ENCODE measurements at places on chromosomes 4 and X.

DNA sequence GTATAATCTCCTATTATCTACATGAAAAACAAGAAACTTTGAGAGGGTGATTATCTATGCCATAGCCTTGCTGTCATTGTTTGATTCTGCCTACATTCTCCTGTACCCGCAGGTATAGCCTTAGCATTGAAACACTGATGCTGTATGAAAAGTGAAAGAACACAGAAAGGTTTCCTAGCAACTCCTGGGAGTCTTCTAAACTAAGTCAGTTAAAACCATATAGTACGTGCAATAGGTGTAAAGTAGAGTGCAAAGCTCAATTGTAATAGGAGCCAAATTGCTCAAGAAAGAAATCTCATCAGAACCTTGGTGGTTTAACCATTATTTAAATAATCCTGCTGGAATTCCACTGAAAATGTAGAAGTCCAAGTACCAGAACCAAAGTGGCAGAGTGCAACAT is 489.7 kb downstream of the PCDH10 start:
- DNase-seq = no peak

GRCh38 chrX:150213481-150214030 is 149.6 kb upstream of the MAMLD1 start:
- no peak for DNase-seq

DNA sequence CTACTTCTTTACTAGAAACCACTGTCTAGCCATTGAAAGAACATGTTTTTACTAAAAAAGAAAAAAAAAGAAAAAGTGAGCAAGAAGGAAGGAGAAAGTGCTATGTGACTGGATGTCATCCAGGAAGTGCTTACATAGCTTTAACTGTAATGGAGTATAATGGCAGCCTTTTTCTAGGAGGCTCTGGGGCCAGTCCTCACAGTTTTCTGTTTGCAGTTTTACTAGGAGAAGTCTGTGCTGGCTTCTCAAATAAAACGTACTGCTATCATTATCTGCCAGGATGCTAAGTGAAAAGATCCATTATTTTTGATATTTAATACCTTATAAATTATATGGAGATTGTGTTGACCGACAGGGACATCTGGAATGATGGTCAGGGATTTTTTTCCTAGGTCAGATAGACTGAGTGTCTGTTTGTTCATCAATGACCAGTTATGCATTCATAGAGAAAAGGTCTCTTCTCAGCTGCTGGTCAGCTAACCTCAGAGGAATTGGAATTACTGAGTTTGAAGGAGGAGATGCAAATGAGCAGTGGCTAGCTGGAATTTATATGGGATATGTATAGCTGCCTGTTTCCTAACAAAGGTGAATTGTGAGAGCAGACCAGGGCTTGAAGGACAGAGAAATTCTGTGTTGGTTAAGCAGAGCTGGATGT is 21.7 kb downstream of the LPAR4 start:
- no peak for DNase-seq

DNA sequence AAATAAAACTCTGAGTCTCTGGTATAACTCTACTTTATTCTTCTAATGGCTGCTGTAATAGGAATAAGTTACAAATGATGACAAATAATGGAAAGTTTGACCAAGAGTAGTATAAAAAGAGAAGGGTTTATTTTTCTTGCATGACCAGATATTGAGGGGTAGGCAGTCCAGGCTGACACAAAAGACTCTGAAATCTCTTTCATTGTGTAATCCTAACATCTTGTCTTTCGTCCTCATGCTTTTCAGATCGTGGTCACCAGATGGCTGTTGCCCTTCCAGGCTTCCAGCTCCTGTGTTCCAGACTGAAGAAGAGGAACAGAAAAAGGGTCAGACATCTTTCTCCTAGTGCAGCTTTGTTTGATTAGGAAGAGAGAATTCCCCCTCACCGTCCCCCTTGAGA is 176.9 kb upstream of the GK2 start:
- no peak for DNase-seq

GRCh38 chr4:113050837-113051236 is 1.4 kb downstream of the ANK2 start:
- DNase-seq = no peak

- DNase-seq = peak; percentile 48
Observed at GRCh38 chr4:52106660-52107059, 55.6 kb downstream of the SPATA18 start.

GRCh38 chr4:139823345-139823744 is 157.7 kb downstream of the MGST2 start:
- no peak for DNase-seq

DNA sequence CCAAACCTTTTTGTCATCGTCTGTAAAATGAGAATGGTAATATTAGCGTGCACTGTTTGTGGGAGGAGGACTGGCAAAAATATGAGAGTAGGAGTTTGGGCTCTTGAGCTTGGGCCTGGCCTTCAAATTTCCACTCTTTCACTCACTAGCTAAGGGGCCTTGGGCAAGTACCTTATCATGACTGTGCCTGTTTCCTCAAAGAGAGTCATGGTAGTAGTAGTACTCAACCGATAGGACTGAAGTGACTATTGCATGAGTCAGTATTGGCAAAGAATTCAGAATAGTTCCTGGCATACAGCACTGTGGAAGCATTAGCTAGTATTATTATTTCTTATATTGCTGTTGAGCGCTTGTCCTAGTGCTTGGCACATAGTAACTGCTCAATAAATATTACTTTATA is 16.0 kb upstream of the RBM3 start:
- peak; percentile 45 for DNase-seq

- DNase-seq = no peak
Observed at GRCh38 chr4:133157460-133158160, 8.5 kb downstream of the PCDH10 start.

GRCh38 chrX:137575596-137576255 is 9.8 kb downstream of the ZIC3 start:
- DNase-seq = no peak

DNA sequence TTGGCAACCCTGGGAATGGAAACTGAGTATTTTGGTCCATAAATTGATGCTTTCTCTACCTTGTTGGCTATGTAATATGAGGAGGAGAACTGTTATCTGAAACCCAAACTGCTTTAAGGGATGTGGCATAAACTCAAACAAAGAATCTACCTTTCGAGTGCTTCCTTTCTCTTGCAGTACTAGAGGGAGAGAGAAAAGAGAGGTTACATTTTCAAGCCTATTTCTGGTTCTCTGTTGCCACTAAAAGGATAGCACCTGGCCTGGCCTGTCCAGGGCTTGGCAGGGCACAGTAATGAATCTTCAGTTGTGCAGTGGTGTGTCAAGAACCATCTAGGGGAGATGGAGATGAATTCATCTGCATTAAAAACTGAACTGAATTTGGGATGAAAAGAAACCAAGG is 308.6 kb downstream of the PTTG2 start:
- no peak for DNase-seq

DNA sequence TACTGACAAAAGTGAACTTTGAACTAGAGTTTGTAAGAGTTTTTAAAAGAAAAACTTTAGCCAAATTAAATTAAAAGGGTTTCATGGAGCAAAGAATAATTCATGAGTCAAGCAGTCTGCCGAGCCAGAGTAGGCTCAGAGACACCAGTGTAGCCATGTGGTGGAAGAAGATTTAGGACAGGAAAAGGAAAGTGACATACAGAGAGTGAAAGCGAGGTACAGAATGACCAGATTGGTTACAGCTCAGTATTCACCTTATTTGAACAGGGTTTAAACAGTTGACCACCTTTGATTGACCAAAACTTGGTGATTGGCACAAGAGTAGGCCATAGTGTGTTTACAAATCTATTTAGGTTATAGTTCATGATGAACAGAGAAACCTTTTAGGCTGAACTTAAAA is 377.8 kb downstream of the KLHL4 start:
- no peak for DNase-seq

GRCh38 chr4:179486570-179487335 is 2044.5 kb upstream of the AGA start:
- no peak for DNase-seq

DNA sequence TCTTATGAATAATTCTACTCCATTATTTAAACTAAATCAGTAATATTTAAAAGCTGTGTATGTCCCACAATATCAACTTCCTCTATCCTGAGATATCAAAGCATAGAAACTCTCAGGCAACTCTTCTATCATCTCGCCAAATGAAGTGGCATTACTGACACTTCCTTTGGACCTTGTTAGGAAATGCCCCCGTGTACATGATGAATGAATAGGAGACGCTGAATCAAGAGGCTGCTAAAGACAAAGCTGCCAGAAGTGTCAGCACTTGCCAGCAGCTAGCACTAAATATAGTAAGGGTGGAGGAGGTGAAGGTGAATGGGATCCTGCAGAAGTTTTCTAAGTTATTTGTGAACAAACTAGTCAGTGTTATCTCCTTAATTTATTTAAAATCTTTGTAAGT is 99.5 kb upstream of the BLTP1 start:
- DNase-seq = no peak

DNA sequence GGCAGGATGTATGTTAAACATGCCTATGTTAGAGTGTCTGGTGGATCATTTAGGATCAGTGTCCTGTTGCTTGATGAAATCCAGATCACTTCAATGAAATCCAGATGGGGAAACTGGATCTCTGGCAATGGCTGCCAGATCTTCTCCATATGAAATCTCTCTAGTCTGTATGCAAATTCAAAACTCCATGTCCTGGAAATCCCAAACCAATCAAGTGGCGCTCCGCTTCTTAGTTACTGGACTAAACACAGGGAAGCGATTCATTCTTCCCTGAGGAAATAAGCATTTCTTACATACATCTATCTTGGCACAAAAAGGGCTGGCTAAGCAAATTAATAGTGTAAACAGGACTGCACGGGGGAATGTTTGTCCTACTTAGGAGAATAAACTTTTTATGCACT is 94.9 kb downstream of the HDAC8 start:
- peak; percentile 13 for DNase-seq

GRCh38 chr4:42142591-42142990 is 9.9 kb downstream of the BEND4 start:
- no peak for DNase-seq

- DNase-seq = no peak
Observed at GRCh38 chrX:30615229-30615628, 37.7 kb upstream of the TASL start.

GRCh38 chr4:3305610-3306371 is 13.0 kb downstream of the RGS12 start:
- DNase-seq = no peak

GRCh38 chrX:69034451-69034850 is 130.8 kb downstream of the PJA1 start:
- DNase-seq = no peak

GRCh38 chr4:7155590-7156071 is 36.7 kb upstream of the SORCS2 start:
- DNase-seq = peak; percentile 9

- no peak for DNase-seq
Observed at GRCh38 chrX:109782994-109783700, 50.1 kb upstream of the ACSL4 start.

DNA sequence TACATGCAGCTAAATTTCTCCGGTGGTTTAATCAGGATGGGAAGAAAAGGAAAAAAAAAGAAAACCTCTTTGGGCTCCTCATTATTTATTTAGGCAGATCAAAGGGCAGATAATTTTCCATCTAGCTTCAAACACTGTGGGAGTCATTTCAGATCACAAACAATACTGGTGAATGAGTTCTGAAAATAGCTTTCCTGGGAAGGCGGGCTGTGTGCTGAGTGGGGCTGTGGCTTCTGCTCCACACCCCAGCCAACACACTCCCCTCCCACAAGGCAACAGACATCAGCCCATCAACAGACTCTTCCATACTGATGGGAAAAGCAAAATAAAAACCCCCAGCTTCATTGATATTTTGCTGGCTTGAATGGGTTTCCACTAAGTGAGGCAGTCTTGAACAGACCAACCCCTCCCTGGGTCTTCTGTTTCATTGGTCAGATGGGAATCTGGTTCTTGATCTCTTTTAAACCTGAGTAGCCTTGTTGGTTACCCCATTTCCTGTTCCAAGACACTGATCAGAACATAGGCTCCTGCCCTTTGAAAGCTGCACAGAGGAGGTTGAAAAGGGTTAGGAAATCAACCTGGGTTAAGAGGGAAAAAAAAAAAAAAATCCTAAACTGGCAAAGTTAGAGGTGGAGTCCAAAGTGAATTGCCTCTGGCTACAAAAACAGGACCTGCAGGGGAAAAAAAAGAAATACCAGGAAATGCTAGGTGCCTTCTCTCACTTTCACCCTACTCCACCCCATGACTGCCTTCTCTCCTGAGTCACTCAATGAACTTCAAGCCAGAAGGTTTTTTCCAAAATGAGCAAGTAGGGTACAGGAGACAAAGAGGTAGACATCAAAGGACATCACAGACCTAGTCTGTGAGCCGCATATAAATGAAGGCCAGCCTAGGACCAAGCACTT is 20.0 kb downstream of the AMOT start:
- DNase-seq = no peak

- DNase-seq = no peak
Observed at GRCh38 chrX:130523460-130524394, 121.9 kb downstream of the RBMX2 start.

DNA sequence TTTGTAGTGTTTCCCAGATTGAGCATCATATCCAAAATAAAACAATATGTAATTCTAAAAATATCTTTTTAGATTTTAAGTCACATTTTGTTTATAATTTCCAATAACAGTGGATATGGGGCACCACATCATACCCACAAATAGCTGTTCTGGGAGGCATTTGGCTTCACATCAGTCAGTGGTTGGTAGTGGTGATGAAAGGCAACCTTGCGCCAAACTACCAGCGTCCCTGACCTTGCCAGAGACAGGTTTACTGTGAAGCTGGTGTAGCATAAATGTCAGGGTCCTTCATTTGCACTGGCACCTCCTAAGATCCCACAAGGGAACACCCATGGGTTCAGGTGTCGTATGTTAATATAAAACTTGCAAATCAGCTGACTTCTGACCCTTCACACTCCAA is 222.2 kb downstream of the DCTD start:
- DNase-seq = no peak

- no peak for DNase-seq
Observed at GRCh38 chr4:53043055-53043454, 180.9 kb downstream of the RASL11B start.

DNA sequence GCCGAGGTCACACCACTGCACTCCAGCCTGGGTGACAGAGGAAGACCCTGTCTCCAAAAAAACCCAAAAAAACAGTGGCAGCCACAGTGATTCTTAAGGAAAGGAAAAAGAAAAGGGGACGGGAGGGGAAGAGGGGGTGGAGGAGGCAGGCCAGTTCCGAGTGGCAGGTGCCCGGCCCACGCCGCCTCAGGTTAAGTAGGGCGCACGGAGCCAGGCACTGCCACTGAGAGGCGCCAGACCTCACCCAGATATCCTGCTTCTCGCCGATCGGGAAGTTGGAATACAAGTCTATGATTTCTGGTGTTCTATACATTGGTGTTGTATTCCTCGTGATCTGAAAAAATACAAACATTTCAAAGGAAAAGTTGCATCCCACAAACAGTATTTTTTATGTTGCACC is 35.9 kb downstream of the GAK start:
- DNase-seq = no peak

DNA sequence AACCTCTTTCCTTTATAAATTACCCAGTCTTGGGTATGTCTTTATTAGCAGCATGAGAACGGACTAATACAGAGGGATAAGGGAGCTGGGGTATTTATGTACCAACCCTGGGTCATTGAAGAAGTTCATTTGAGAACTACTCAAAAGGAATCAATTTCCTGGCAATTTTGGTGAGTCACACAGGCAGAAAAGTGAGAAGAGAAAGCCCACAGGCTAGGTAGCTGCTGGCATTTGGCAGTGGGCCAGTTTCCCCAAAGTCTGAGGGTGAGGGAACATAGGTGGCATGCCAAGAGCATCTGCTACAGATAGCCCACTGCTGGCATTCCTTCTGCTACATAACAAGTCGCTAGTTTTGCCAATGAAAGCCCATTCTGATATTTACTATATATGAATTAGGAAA is 411.2 kb downstream of the MID1IP1 start:
- no peak for DNase-seq

All from fibroblast of the conjunctiva (primary cell).